ENCODE measurements at places on chromosomes 6 and 20.
A peak's percentile ranks its signal among the peaks of the same experiment; 100 is the strongest.

DNA sequence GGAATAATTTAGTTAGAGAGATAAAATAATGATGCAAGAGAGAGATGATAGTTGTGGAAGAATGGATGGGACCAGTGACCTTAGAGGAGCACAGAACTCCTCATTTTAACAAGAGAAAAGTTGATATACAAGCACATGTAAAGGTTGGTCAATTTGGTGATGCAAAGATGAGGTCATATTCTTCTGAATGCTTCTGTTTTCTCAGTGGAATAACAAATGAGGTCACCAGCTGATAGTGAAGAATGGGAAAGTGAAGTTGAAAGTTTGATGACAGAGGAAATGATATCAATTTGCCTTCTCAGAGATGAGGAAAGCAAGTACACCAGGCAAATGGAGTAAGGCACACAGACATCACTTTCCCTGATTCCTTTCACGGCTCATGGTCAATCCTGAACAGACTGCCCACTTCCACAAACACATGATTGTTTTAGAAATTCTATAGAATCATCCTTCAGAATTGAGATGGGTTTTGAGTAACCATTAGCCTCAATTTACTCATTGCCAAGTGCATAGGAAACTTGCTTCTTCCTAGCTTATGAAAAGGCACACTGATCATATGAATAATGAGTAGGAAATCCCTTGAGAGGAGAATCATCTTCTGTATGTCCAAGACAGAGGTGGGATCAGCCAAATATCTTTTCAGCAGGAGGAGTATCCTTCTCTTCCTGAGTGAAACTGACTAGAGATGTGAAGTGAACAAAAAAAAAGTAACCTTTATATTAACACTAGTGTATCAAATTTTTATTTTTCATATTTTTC, 82.4 kb upstream of the TCF21 start:
- DNase-seq, result peak; percentile 41

DNA sequence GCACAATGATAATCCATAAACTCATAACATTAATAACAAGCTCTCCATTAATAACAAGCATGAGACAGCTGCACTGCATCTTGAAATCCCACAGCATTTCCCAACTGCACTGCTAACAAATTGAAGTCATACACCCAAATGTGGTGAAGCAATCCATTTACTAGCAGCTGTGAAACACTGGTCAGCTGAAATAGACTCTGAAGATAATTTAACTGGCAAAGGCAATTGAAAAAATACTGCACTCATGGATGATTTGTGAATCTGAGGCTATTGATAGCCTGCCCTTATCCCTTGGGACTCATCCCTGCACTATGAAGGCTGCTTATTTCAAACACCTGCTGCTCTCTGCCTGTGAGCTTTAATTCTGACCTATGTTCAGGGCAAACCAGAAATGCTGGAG, 49.1 kb upstream of the PLCB1 start:
- peak; percentile 77 for DNase-seq

GRCh38 chr6:31903957-31904356, 2.1 kb upstream of the ZBTB12 start:
- no peak for DNase-seq

GRCh38 chr6:111952821-111953540, 79.7 kb upstream of the FYN start:
- peak; percentile 67 for DNase-seq

DNA sequence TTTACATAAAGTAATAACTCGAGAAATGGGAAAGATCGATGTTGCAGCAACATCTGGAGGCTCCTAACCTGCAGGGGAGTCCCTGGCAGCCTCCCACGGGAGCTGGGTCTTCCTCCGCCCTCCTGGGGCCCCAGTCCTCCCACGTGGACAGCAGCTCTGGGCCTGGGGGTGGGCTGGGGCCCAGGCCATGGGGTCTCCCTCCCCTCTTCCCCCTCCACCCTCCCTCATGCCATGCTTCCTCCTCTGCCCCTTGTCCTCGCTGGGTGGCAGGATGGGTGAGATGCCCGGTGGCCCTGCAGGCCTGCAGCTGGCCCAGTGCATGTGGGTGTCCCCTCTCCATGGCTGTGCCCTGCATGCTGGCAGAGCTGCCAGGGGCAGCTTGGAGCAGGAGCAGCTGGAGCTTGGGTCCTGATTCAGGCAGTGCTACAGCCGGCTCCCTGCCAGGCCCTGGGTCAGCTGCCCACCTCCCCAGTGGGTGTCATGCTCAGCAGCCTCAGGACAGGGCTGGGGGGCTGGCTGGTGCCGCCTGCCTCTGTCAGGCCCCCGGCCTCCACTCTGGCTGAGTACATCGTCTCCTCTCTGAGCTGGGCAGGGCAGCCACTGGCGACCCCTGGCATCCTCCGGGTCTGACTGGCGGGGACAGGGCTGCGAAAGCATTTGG, 48.9 kb upstream of the BHLHE23 start:
- DNase-seq, result no peak

GRCh38 chr20:40959325-40960092, 69.1 kb upstream of the TOP1 start:
- no peak for DNase-seq

- no peak for DNase-seq
Observed at GRCh38 chr20:23131766-23132165, 45.6 kb upstream of the CD93 start.

GRCh38 chr20:5061213-5061612, 58.5 kb downstream of the PCNA start:
- DNase-seq, result peak; percentile 38

DNA sequence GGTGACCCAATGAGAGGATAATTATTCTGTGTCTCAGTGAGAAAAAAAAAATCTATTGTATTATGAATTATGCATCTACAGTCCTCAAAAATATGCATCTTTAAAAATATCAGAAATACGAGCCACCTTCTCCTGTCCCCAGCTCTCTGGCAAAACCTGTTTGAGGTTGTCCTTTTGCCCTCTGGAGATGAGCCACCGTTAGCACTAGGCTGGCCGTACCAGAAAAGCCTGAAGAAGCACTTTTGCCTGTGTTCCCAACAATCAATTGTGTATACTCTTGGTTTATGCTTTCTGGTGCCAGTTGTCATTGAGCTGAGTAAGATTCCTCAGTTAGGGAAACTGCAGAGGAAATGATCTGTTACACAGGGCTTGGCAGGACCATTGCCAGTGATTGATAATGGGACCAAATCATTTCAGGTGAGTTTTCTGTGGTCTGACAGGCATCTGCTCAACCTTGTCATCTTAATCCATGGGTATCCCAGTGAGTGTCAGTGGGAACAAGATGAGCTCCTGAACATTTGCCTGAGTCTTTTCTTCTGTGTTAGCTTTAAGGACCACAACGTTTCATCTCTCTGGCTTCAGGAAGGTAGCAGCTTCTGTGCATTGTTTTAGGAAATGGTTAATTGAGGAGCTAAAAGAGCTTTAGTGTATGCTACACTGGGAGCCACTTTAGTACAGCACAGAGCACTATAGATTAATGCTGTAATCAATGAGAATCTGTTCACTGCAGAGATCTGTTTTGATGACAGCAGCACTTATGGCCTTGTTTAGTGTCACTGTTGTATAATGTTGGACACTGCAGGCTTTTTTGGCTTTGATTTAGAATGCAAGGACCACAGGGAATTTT, 330.1 kb downstream of the RIMS1 start:
- DNase-seq, result no peak

DNA sequence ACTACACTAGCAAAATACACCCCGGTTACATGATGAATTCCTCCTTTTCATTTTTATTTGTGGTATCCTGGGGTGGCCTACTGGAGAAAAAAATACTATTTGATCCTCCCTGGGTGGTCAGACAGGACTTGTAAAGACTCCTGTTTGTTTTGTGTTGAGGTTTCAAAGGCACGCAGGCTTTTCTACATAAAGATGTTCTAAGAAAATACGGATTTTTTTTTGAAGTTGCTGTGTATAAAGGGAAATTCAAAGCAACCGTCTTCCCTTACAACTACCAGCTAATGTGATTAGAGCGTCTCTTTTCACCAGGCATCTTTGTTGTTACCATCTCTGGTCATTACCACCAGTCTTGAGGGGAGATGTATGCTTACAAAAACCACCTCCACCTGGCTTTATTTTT, 187.1 kb downstream of the SOX4 start:
- DNase-seq, result no peak

- no peak for DNase-seq
Observed at GRCh38 chr6:73927421-73927820, 231.4 kb downstream of the CD109 start.

DNA sequence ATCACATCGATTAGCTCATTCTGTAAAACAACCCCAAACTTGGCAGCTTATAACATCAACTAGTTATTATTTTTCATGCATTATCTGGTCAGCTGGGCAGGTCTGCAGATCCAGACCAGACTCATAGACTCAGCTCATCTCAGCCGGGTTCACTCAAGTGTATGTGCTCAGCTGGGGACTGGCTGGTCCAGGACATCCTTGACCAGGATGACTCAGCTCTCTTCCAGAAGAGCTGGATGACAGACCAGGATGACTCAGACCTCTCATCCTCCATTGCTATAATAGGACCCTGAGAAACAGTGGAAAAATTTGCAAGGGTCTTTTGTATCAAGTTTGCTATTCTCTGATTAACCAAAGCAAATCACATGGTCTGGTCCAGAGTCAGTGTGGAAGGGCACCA, 312.5 kb upstream of the PLCB4 start:
- peak; percentile 98 for DNase-seq

GRCh38 chr6:13470238-13471140, 16.9 kb downstream of the GFOD1 start:
- DNase-seq, result no peak

DNA sequence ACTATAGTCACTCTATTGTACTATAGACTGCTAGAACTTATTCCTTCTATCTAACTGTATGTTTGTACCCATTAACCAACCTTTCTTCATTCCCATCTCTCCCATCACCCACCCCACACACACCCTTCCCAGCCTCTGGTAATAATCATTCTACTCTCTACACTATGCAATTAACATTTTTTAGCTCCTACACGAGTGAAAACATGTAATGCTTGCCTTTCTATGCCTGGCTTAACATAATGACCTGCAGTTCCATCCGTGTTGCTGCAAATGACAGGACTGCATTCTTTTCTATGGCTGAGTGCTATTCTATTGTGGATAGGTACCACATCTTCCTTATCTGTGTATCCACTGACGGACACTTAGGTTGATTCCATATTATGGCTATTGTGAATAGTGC, 95.5 kb downstream of the ALDH8A1 start:
- DNase-seq, result no peak

GRCh38 chr6:152261179-152261578, 376.0 kb downstream of the SYNE1 start:
- DNase-seq, result no peak
